ENCODE measurements at places on chromosomes 1 and 21. TPM values are rescaled to one million over a fixed set of nuclear protein-coding genes. Genes with fewer than 3 reads are reported as not detected.

The HSPG2 gene
- total RNA-seq = 841 TPM

The WNT9A gene
- 4.9 TPM for total RNA-seq

The SERINC2 gene
- 1.3 TPM for total RNA-seq

The JAM2 gene
- 2.2 TPM for total RNA-seq
